ENCODE measurements at places on chromosomes 5 and 9.

- no peak for DNase-seq
Measured at GRCh38 chr5:144361406-144361805, 190.7 kb downstream of the KCTD16 start.

- DNase-seq: peak; percentile 56
Measured at GRCh38 chr5:140547508-140548299, at the start of gene EIF4EBP3. TSS of gene EIF4EBP3 (plus strand) at chr5:140547662. CDS start at chr5:140547738, 76 bp downstream.

DNA sequence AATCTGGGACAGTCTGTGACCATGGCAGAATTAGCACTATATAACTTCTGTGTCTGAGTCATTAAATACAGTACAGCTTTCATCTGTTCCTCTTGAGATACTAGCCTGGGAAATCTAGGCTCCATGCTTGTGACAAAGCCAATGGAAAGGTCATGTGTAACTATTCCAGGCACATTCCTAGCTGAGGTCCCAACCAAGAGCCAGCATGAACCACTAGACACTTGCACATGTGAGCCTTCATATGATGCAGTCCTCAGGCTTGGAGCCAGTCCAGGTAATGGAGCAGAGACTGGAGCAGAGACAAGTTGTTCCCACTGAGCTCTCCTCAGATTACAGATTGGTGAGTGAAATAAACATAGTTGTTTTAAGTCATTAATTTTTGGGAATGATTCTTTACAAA is 412.4 kb upstream of the ZNF462 start:
- DNase-seq: no peak

- no peak for DNase-seq
Measured at GRCh38 chr5:146116361-146116760, 11.0 kb upstream of the PLAC8L1 start.

GRCh38 chr5:135444360-135444759 is 2.8 kb downstream of the DCANP1 start:
- DNase-seq: no peak

DNA sequence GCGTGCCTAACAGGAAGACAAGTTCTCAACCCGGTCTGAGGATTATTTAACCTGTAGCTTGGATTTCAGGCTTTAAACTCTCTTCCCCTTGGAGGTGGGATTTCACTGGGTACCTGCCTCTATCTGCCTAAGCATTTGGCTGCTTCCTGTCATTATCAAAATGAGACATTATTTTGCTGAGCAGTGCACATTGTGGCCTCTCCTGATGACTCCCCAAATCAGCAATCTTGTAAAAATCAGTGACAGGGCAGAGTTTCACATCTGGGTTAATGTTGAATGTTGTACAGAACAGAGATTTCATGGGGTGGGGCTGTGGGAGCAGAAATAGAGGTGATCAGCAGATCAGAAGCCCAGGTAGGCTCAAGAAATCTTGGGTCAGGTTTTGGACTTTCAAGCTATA is 605.9 kb downstream of the ELAVL2 start:
- DNase-seq: no peak

DNA sequence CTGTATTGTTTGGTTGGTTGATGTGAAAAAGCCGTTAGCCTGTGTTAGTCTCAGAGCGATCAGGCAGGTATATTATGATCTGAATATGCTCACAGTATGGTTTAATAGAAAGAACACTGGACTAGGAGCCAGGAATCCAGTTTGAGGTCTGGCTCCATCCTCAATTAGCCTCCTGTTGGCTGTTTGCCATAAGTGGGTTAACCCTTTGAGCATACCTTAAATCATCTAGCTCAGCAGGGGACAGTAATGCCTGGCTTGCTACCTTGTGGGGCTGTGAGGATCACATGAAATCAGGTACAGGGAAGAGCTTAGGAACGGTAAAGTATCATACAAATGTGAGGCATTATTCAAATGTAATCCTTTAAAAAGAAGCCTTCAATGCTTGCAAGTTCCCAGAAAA is 104.7 kb downstream of the CMYA5 start:
- DNase-seq: no peak

DNA sequence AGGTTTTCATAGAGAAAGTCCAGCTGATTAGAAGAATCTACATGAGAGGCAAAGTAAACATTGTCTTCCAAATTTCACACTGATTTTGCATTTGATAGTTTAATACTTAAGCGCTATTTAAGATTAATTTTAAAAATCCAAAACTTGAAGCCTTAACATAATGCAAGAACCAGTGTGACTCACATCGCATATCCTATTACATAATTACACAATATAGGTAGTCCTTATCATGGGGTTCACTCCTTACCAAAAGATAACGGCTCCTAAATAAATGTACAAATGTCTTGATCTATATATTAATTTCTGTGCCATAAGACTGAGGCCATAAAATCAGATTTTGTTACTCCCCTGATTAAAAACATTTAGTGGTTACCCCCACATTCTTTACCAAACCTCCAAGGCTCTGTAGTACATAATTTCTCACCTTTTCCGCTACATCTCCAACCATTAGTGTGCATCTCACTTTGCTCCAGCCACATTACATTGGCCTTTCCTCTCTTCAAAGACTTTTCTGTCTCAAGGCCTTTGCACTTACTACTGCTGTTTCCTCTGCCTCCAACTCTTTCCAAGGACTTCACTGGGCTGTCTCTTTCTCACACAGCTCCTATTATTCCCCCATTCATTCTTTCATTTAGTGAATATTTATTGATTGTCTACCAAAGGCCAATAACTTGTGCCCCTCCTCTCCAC is 1.0 kb downstream of the RIOK2 start:
- DNase-seq: no peak

Data from activated CD4-positive, alpha-beta T cell treated with anti-CD3 and anti-CD28 coated beads, Interleukin-2, amount 50 U/mL, for 24 hours (primary cell).